ENCODE measurements at places on chromosomes 2 and 18.

DNA sequence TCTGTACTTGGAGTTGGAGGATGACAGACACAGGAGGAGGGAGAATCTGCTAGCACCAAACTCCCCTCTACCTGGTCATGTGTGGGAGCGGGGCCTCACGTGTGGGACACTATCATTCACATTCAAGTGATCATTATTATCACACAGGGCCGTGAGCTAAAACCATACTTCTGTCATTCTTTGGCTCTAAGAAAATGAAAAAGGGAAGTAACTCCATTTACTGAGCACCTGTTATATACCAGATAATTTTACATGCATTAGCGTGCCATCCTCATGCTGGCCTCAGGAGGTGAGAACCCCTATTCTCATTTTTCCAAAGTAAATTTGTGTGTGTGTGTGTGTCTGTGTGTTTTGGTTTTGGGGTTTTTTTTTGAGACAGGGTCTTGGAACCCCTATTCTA, 150.1 kb downstream of the GLI2 start:
- DNase-seq = no peak

DNA sequence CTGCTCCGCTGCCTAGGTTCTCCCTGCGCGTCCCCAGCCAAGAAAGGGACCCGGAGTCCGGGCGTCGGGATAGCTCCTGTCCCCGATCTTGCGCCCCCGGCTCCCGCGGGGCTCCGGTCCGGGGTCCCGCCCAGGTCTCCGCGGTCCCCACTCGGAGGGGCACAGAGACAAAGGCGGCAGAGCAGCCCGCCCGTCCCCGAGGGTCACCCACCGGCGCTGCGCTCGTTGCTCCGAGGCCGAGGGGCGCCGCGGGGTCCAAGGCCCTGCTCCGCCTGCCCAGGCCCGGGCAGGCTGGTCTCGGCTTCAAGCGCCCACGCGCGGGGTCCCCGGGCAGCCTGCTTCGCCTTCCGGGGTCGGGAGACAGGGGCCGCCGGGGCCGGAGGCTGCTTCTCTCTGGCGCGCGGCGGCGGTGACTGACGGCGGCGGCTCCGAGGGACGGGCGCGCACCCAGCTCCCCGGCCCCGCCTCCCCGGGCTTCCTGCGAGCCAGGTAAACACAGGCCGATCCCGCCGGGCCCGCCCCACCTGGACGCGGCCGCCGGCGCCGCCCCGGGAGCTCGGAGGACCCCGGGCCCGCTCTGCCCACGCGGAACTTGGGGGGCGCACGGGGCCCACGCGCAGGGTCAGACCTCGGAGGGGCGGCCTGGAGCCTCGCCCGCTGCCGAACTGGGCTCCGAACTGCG, at the start of gene MBP:
MBP (minus strand) TSS at position 415 of the 682 bp plus-strand sequence. CDS start 27,522 bp downstream, outside the sequence.
- no peak for DNase-seq

GRCh38 chr2:27889774-27890145, 427 bp downstream of the RBKS start:
- no peak for DNase-seq

GRCh38 chr2:236394571-236394970, 130.4 kb upstream of the ASB18 start:
- no peak for DNase-seq

DNA sequence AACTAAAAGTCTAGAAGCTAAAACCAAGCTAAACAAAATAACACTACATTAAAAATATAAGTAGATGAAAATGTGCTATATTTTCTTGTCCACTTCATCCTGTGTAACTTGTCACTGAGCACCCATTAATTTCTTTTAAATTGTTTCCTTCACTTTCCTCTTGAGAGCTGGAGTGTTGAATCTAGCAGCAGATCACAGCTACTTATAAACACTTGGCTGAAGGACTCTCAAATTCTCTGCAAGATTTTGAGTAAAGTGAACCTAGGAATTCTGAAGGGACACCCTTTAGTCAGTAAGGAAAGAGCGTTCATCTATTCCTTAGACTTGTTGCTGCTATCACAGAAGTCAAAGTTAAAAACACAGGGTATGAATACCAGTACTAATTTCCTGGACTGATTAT, 1163.9 kb downstream of the DPP10 start:
- no peak for DNase-seq

DNA sequence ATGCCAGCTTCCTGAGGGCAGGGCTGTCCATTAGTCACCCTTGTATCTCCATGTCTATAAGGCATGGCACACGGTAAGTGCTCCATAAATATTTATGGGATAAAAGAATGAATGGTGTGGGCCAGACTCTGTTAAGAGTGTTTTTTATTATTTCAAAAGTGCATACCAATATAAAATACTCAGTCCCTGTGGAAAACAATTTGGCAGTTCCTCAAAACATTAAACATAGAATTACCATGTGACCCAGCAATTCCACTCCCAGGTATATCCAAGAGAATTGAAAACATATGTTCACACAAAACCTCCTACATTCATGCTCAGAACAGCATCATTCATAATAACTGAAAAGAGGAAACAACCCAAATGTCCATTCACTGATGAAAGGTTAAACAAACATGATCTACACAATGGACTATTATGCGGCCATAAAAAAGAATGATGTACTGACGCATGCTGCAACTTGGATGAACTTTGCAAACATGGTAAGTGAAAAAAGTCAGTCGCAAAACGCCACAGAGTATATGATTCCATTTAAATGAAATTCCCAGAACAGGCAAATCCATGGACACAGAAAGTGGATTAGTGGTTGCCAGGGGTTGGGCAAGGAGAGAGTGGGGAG, 69.1 kb upstream of the TCF7L1 start:
- DNase-seq = no peak

GRCh38 chr18:36942264-36942663, 113.3 kb downstream of the KIAA1328 start:
- DNase-seq = no peak

GRCh38 chr2:229640636-229641035, 73.7 kb downstream of the DNER start:
- DNase-seq = no peak

DNA sequence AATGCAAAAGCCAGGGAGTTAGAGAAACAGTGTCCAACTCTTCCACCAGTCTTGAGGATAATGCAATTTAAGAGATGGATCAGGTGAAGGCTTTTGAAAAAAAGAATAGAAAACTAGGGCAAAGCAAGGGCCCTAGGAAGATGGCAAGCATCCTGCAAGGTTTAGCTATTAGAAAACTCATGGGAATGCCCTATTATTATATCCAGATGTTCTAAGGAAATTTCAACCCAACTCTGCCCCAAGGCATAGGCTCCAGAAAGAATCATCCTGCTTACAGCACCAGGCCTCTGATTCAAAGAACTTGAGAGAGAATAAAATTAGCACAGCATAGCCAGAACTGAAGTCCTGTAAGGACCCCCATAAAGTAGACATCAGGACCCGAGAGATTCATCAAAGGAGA, 68.1 kb downstream of the EN1 start:
- DNase-seq = no peak

DNA sequence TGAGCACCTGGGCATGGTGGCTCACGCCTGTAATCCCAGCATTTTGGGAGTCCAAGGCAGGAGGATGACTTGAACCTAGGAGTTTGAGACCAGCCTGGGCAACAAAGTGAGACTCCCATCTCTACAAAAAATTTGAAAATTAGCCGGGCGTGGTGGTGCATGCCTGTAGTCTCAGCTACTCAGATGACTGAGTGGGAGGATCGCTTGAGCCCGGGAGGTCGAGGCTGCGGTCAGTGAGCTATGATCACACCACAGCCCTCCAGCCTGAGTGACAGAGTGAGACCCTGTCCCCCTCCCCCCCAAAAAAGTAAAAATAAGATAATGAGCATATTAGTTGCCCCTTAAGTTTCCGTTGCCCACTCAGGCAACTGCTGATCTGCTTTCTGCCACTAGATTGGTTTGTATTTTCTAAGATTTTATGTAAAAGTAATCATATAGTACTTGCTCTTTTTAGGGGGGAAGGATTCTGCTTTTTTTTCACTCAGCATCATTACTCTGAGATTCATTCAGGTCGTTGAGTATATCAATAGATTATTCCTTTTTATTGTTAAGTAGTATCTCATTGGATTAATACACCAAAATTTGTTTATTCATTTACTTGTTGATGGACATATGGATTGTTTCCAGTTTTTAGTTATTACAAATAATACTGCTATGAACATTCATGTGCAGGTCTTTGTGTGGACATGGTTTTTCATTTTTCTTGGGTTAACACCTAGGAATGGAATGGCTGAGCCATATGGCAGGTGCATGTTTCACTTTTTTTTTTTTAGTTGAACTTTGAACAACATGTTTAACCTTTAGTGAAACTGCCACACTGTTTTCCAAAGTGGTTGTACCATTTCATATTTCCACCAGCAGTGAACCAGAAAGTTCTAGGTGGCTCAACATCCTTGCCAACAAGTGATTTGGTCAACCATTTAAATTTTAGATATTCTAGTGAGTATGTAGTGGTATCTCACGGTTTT, 75.0 kb upstream of the SPRED2 start:
- no peak for DNase-seq

DNA sequence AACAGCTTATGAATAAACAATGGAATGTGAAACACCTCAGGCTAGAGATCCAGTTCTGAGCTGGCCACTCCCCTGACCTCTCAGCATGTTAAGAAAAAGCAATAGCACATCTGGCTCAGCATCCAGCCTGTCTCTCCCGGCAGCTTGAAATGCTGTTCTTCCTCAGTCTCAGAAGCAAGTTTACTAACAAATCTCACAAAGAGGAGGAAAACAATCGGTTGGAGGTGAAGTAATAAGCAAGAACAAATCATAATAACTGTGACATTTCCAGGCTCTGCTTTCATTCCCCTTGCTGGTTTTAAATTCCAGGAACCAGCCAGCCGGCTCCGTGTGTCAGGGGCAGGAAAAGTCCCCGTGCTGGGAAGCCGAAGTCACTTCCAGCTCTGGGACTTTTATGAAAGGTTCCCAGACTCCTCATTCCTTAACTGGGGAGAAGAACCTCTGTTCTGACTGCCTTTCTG, 133.9 kb upstream of the ARL4C start:
- no peak for DNase-seq

- no peak for DNase-seq
These were observed 306.7 kb upstream of the SLC8A1 start for GRCh38 chr2:40758401-40759155.

DNA sequence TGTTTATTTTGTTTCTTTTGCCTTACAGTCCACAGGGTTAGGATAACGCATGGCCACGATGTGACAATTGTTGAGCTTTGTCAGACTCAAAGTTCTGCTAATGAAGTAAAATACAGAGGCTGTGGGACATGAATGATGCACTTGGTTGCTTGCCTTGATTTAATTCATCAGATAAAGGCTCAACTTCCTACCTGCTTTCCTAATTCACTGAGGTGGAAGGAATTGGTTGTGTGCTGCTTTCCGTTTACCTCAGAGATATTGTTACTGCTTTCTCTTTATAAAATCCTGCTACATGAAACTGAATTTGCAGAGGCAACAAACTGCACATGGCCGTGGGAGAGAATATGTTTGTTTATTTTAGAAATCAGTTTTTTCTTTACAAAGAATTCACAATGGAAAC, 6.6 kb downstream of the RIT2 start:
- DNase-seq = no peak

DNA sequence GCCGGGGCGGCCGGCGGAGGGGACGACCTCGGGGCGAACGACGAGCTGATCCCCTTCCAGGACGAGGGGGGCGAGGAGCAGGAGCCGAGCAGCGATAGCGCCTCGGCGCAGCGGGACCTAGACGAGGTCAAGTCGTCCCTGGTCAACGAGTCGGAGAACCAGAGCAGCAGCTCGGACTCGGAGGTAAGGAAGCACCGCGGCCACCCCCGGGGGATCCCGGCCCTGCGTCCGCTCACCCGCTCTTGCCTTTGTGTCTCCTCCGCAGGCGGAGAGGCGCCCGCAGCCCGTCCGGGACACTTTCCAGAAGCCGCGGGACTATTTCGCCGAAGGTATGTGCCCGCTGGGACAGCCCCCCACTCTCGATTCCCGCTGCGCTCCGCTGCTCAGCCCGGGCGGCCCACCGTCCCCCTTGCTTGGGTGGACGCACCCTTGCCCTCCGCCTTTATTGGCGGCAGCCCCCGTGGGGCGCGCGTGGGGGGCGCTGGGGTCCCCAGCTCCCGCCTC, 611 bp downstream of the TCF7L1 start:
- no peak for DNase-seq

DNA sequence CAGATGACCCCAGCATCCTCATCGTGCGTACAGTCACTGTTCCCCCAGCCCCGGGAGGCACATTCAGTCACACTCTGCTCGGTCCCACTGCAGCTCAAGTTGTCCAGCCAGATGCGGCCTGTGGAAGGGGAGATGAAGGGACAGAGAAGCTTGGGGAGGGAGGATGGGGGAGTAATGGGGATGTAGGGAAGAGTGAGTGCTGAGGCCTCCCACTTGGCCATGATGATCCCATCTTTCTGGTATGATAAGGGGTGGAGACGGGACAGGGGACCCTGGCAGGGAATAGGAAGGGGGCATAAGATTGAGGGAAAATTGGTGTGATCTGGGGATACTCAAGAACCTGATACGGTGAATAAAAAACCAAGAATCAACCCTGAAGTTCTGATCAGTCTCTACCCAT, 3.5 kb downstream of the LOXL3 start:
- no peak for DNase-seq
